ENCODE measurements at places on chromosomes 5 and 9.

DNA sequence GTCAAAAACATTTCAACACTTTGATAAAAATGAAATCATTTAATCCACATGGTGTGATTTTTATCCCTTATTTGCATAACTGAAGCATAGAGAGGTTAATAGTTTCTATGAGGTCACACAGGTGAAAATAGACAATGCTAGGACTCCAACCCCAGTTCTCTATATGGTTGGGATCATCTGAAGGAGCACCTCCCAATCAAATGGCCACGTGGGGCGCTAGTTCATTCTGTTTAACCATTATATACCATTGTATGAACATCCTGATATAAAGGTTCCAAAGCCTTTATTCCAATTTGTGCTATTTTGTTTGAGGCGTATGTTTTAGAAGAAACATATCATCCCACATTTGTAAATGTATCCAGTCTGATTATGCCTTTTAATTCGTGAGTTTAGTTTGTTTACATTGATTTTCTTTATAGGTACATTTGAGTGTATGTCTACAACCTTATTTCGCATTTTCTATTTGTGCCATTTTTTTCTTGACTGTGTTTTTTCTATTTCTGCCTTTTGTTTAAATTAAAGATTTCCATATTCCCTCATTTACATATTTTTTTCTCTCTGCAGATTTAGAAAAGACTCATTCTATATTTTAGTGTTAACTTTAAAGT, 1092.0 kb downstream of the MAT2B start:
- DNase-seq, result no peak

DNA sequence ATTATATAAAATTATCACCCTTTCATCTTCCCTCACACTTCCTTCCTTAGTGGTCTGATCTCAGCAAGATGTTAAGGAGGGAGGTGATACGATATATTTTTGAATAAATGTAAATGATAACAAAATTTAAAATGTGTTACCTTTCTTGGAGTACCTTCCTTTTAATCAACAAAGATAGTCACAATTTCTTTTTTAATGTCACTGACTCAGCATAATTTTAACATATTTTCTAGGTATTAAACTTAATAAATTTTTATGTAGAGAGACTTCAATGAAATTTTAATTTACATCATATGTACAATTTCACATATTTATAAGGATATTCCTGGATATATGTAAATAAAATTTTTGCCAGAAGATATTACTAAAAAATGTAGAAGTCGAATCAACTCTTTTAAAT, 125.0 kb upstream of the FBN2 start:
- no peak for DNase-seq

GRCh38 chr9:85416715-85417114, 325.0 kb downstream of the AGTPBP1 start:
- DNase-seq, result no peak

DNA sequence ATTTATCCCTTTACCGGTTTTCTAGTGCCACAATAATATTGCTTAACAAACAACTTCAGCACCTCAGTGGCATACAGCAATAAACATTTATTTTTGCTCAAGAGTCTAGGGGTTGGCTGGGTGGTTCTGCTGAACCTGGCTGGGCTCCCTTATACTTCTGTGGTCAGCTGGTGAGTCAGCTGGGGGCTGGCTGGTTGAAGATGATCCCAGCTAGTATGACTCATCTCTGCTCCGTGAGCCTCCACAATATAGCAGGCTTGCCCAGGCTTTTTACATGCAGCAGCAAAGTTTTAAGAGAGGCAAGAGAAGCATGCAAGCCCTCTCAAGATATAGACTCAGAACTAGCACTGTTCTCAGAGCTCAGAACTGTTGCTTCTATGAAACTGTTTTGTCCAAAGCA, 523.5 kb upstream of the CLINT1 start:
- DNase-seq, result no peak

GRCh38 chr9:132231019-132231701, 69.3 kb downstream of the NTNG2 start:
- DNase-seq, result no peak

GRCh38 chr5:61275841-61276240, 56.2 kb upstream of the ZSWIM6 start:
- DNase-seq, result no peak

- DNase-seq, result no peak
Measured at GRCh38 chr5:2011481-2012411, 129.0 kb upstream of the IRX4 start.

DNA sequence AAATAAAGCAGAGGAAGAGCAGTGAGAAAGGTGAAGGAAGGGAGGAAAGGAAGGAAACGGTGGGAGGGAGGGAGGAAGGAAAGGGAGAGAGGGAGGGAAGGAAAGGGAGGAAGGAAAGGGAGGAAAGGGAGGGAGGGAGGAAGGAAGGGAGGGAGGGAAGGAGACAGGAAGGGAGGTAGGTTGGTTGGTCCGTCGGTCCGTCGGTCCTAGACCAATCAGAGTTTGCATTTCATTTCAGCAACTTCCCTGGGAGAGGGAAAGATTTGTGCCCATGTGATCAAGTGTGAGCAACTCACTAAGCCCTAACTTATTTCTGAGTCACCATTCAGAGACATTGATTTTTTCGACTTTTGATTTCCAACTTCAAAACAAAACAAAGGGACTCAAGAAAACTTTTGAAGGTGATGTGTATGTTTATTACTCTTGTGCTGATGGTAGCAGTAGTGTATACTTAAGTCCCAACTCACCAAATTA, 18.8 kb downstream of the NANS start:
- DNase-seq, result no peak

DNA sequence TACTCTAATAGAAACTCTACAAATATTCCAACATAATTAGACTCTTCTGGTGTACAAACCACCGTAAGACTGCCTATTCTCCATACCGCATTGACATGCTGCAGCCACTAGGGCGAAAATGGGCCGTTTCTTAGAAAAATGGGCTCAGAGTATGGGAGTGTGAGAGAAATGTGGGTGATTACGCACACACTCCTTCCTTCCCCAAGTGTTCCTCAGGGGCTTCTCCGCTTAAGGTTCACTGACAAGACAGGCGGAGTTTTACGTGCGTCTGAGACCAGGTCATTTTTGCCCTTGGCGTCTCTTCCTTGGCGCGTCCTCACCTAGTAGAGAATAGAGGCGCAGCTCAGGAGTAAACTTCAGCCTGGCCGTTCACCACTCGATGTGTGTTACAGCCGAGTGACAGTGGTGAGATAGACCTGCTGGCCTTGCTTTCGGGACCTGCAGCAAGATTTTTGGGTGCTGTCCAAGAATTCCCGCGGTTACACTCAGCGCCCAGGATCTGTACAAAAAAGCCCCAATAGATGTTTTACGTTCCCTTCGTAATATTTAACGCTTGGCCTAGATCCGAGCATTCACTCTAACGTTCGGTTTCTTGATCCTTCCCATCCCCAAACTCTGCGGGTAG, 1.8 kb upstream of the NTRK2 start:
- no peak for DNase-seq

- DNase-seq, result no peak
Measured at GRCh38 chr5:133129950-133130349, 78.1 kb downstream of the HSPA4 start.

- no peak for DNase-seq
Measured at GRCh38 chr5:57642698-57643097, 160.1 kb upstream of the ACTBL2 start.

GRCh38 chr5:100794218-100794617, 108.9 kb downstream of the ST8SIA4 start:
- DNase-seq, result no peak

DNA sequence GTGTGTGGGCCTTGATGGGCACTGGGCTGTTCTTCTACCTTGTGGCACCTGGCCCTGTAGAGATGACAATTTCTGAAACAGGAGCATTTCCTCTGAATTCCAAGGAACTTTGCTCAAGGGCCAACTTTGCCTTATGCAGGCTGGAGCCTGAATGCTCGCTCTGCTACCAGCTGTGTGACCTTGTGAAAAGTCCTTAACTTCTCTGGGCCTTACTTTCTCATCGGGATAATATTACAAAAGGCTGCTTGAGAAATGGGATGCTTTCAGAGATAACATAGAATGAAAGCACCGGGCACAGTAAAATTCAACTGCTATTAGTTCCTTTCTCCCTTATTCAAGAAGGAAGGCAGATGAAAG, 58.8 kb downstream of the GADD45G start:
- no peak for DNase-seq

DNA sequence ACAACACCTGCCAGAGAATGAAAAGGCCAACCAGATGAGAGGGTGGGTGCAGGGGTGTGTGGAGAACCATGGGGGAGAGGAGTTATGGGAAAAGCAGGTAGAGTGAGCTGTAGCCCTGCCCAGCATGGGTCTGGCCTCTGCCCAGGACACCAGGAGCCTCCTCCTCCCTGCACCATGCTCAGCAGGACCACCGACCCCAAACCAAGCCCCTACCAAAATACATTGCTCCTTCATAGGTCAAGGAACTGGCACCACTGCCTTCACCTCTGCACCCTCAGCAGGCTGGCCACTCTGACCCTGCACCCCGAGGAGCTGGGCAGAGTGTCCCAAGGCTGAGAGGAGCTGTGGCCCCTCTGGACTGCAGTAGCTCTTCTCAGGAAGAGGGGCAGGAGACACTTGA, 102.0 kb downstream of the NSG2 start:
- no peak for DNase-seq

DNA sequence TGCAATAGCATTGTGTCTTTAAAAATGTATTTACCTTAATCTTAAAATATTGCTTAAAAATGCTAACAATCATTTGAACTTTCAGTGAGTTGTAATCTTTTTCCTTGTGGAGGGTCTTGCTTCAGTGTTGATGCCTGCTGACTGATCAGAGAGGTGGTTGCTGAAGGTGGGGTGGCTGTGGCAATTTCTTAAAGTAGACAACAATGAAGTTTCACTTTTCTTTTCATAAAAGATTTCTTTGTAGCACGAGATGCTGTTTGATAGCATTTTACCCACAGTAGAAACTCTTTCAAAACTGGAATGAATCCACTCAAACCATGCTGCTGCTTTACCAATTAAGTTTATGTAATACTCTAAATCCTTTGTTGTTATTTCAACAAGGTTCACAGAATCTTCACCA, 50.8 kb downstream of the NR3C1 start:
- DNase-seq, result no peak

GRCh38 chr9:82757924-82758323, 305.0 kb downstream of the RASEF start:
- no peak for DNase-seq

GRCh38 chr9:110456681-110457080, 119.0 kb upstream of the TXNDC8 start:
- DNase-seq, result no peak

- DNase-seq, result no peak
Measured at GRCh38 chr5:32021771-32022170, 152.3 kb downstream of the GOLPH3 start.

All from NCI-H1417 treated with DMSO at 0.1 percent for 48 hours (cell line).